Glutamatergic neuron (in vitro differentiated cells): ENCODE measurements at places on chromosomes 4 and X. TPM values are rescaled to one million over a fixed set of nuclear protein-coding genes. Genes with fewer than 3 reads are reported as not detected.
A peak's percentile ranks its signal among the peaks of the same experiment; 100 is the strongest.

SMS gene
- 96.5 TPM for total RNA-seq

DNA sequence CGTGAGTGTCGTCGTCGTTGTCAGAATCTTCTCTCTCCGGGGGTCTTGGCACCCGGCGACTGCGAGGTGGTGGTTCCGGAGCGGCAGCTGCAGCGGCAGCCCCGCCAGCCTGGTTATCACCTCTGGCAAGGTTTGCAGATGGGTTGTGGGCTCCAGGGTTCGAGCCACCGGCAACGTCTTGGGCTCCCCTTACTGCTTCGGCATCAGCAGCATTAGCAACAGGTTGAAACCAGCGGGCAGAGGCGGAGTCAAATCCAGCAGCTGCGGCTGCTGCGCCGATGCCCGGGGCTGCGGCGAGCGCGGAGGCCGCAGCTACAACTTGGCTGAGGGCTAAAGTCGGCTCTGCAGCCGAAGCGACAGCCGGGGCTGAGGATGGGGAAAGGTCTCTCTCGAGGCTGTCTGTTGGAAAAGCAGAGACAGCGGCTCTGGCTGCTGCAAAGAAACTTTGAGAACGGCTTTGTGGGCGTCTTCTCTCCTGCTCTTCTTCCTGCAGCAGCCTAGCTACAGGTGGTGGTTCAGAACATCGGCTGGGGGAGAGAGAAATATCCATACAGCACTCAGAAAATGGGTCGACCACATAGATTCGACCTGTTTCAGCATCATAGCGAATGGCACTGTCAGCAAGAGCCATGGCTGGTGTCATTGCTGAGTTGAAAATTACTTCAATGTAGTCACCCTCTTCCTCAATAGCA is 3.6 kb downstream of the IRS4 start:
- DNase-seq: peak; percentile 17

- DNase-seq: no peak
Measured at GRCh38 chr4:165464376-165464775, 85.6 kb downstream of the CPE start.

GRCh38 chr4:185998791-185999190 is 70.2 kb upstream of the TLR3 start:
- no peak for DNase-seq

DNA sequence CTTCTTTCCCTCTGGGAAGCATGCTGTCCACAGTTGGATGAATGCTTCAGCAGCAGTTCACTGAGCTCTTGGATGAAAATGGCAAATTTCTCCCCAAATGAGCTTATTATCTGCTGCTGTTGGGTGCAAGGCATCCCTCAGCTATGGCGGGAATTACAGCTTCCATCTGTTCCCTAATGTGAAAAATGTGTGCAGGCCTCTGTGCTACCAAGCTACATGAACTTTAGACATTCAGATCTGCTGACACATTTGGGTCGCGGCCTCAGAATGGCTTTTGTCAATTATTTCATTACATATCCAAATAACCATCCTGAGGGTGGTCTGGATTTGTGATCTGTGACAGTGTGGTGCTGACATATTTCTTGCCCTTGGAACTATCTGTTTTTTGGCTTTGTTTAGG is 119.5 kb upstream of the SCML1 start:
- DNase-seq: no peak

- no peak for DNase-seq
Measured at GRCh38 chrX:69991685-69992084, 58.1 kb downstream of the AWAT2 start.

DNA sequence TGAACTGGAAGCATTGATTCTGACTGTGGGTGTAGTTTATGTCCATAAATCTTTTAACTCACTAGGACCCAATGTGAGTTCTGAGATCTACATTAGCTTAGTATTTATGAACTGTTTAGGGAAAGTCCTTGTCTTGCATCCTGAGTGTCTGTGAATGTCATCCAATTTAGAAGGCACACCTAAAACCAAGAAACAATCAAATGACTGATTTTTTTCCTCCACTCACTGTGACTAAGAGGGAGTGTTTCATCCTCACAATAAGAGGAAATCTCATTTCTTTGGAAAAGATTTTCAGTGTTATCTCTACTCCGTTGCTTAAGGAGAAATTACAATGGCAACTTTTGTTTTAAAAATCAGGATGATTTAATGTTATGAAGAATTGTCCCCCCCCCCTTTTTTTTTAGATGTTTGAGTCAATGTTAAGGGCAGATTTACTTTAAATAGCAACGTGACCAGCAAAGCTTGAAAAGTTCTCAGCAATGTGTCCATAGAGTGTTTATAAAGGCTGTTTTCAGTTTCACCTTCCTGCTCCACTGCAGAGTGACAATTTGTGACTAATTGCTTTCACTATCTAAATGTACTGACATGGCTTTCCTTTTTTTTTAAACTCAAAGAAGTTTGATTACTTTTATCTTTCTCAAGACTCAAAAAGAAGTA is 173.0 kb downstream of the SPCS3 start:
- no peak for DNase-seq

DNA sequence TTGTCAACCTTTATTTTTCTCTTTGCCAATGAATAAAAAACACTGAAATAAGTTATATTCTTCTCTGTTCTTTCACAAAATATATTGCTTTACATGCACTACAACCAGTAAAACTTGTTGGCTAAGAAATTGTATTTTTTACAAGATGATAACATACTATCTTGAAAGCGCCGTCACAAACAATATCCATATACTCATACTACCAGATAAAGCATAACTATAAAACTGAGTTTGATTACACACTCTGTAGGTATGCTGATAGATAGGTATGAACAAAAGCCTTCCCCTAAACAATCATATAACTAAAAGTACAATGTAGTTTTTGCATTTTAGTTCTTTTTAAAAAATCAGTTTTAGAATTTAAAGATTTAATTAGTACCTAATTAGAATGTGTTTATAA is 13.6 kb upstream of the BMP2K start:
- no peak for DNase-seq

ASMTL gene
- 45.5 TPM for total RNA-seq

DNA sequence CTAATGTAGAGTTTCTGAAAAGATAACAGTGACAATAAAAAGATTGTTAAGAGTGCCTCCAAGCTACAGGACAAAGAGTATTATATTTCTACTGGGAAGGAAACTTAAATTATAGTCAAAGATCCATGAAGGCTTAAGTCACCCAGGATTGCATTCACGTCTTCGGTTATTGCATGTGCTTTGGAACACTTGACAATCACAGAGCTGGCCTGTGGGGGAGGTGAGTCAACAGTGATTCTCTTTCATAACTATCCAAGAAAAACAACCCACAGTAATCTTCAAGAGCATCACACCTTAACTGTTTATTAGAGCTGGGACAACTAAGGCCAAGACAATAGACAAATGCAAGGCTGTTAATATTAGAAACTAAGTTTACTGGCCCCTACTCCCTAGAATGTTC is 40.3 kb downstream of the PDGFC start:
- no peak for DNase-seq

FAM9B gene
- total RNA-seq: not detected

DNA sequence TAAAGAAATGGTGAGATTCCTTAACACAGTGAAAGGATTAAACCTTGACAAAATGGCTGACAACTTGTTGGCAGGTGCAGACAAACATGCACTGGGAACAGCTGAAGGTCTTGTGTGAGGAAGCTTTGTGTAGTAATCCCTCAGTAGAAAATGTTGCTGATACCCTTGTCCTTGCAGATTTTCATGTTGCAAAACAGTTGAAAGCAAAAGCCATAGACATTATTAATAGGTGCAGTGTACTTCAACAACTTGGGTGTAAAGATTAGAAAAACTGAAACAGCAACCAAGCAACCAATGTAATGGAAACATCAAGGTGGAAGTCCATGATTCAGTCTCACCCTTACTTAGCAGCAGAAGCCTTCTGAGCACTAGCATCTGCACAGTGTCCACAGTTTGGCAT is 29.8 kb downstream of the UGT2B7 start:
- DNase-seq: no peak

CRLF2 gene
- total RNA-seq: 0.54 TPM

CRMP1 gene
- total RNA-seq: 947 TPM

CITED1 gene
- 42.7 TPM for total RNA-seq

DNA sequence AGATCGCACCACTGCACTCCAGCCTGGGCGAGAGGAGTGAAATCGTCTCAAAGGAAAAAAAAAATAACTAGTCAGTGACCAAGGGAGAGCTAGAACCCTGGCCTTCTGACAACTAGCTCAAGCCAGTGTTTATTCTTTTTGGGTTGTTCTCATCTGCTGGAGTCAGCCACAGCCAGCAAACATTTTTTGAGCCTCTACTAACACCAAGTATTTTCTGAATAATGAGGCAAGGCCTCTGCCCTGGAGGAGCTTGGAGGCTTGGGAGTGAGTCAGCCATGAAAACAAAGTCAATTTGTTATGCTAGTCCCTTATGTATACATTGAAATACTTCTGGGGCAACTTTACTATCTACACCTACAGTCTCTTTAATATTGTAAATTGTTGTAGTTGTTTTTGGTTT is 46.5 kb downstream of the TMA16 start:
- no peak for DNase-seq

DNA sequence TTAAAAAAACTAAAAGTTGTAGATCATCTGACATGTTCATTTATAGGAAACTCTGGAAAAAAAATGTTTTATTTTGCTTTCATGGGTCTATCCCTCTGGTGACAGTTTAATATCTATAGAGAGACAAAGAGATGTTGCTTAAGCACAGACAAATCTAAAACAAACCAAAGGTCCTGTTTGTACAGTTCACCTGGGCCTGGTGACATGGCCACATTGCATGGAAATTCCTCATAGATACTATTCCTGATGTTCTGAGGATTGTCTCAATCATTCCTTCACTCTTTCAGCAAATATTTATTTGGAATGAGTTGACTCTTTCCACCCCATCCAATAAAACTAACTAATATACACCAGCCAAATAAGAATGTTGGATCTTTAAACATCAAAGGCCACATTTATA is 259.1 kb upstream of the NOCT start:
- no peak for DNase-seq

- DNase-seq: no peak
Measured at GRCh38 chr4:2592572-2592971, 56.1 kb downstream of the FAM193A start.

GRCh38 chrX:103464072-103464773 is 55.1 kb downstream of the RAB40A start:
- peak; percentile 37 for DNase-seq

DNA sequence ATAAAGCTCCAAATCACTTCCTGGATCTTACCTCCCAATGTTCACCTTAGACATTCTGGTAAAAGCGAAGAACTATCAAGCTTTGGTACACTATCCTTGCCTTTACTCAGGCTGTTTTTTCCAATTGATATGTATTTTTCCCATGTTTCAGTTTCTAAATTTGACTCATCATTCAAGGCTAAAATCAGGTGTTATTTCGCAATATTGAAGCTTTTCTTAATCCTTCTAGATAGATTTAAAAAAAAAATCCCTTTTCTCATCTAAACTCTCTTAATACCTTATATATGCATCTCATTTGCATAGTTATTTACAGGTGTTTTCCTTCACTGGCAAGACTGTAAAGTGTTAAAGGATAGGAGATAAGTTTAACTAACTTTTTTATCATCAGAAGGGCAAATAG is 608.1 kb upstream of the FAM241A start:
- DNase-seq: no peak

CFI gene
- total RNA-seq: not detected

CYTL1 gene
- not detected for total RNA-seq

DNA sequence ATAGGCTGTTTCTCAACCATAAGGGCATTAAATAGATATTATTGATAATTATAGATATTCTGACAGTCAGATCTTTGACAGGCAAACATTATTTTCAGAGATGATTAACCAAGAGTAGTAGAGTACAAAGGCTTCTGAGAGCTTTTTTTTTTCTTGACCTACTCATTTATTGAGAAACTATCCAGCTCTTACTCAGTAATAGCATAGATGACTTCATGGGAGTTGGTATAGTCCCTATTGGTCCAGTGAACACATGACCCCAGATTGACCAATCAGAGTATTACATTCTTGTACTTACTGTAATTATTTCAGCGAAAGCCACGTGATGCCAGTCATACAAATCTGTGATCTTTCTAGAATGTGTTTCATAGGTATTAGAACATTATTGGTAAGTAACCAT is 508.7 kb downstream of the FSTL5 start:
- no peak for DNase-seq

- DNase-seq: no peak
Measured at GRCh38 chrX:127552571-127552970, 499.6 kb downstream of the ACTRT1 start.

DNA sequence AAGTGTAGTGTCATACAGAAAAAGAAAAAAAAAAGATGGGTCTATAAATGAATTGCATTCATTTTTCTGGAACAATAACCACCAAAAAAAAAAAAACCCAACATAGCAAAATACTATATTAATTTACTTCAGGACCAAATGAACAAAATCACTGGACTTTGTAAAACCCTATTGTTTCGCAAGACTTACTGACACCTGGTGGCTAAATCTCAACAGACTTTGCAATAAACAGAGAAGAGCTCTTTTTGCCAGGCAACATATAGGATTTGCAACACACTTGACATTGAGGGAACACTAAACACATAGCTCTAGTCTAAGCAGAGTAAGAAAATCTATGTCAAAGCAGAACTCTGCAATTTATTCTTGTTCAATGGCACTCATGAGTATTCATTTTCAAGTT is 990.2 kb downstream of the STPG2 start:
- no peak for DNase-seq

RASGEF1B gene
- total RNA-seq: 108 TPM

GRCh38 chr4:114384629-114385028 is 214.0 kb upstream of the UGT8 start:
- DNase-seq: no peak
